ENCODE measurements at places on chromosomes 2 and 18.

GRCh38 chr18:12803069-12803936 lies 80.7 kb downstream of the PTPN2 start:
- DNase-seq = no peak

- DNase-seq = no peak
These were observed 96.8 kb downstream of the TAF4B start for GRCh38 chr18:26322890-26323653.

DNA sequence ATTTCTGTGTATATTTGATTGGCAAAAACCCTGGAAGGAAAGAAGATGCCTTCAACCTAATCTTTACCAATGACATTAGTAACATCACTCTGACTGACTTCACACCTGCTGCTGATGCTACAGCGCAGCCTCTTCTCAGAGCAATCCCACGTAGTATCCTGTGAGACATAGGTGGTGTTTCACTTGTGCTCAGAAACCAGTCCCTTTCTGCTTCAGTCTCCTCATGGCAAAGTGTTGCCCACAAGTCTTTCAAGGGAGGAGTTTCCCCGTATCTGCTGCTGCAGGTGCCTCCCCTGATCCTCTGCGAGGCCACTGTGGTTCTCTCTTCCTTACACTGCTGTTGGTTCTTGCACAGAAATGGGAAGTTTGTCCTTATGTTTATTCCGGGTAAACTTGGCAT lies 433.2 kb upstream of the TNP1 start:
- no peak for DNase-seq

- no peak for DNase-seq
These were observed 54.6 kb downstream of the GREB1 start for GRCh38 chr2:11588228-11589110.

GRCh38 chr18:74451148-74451547 lies 6.0 kb downstream of the DIPK1C start:
- DNase-seq = no peak

DNA sequence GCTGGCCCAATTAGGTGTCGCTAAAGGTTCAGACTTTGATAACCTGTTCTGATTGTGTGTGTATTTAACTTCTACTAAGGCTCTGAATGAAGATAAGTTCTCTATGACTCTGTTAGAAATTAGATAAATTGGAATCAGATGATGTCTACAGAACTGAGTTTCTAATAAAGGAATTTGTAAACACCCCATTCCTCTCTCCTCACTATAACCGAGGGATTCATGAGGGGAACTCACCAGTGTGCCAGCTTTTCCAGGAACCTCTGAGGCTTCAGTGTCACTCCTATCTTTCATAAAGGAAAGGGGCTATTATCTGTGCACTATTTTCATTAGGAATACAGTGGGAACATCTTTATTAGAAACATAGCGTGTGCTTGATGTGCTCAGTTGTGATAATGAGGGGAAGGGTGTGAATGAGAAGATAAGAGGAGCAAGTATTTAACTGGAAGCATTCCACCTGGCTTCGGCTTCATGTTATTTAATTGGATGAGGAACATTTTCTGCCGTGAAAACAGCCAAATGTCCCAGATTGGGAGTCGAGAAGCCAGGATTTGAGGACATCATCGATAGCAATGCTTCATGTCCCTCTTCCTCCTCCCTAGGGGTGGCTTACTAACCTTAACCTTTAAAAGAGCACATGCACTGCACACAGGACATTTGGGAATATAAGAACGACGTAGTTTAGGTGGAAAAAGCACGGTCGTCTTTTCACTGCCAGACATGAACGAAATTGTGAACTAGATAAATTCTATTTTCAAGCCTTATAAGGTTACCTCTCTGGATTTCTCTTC lies 84.8 kb upstream of the TCF4 start:
- no peak for DNase-seq

- no peak for DNase-seq
These were observed 226.9 kb upstream of the TNP1 start for GRCh38 chr2:217086718-217087117.

GRCh38 chr2:77484026-77484425 lies 38.1 kb downstream of the LRRTM4 start:
- DNase-seq = no peak

DNA sequence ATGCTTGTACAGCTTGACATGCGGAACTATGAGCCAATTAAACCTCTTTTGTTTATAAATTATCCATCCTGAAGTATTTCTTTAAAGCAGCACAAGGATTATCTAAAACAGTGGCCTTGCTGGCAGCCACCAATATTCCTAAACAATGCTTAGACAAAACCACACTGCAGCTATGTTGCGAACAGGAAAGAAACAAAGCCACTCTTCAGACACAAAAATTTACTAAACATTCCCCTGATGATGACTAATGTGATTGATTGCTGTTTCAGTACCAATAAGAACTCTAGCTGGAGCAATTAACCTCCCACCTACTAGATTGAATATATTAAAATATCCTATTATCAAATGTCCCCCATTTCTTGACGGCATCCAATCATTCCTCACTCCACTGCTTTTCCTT lies 325.8 kb upstream of the REG3G start:
- no peak for DNase-seq

- DNase-seq = no peak
These were observed 76.9 kb downstream of the TTC21B start for GRCh38 chr2:165876712-165877111.

GRCh38 chr2:12120281-12121150 lies 374.1 kb downstream of the LPIN1 start:
- DNase-seq = no peak

DNA sequence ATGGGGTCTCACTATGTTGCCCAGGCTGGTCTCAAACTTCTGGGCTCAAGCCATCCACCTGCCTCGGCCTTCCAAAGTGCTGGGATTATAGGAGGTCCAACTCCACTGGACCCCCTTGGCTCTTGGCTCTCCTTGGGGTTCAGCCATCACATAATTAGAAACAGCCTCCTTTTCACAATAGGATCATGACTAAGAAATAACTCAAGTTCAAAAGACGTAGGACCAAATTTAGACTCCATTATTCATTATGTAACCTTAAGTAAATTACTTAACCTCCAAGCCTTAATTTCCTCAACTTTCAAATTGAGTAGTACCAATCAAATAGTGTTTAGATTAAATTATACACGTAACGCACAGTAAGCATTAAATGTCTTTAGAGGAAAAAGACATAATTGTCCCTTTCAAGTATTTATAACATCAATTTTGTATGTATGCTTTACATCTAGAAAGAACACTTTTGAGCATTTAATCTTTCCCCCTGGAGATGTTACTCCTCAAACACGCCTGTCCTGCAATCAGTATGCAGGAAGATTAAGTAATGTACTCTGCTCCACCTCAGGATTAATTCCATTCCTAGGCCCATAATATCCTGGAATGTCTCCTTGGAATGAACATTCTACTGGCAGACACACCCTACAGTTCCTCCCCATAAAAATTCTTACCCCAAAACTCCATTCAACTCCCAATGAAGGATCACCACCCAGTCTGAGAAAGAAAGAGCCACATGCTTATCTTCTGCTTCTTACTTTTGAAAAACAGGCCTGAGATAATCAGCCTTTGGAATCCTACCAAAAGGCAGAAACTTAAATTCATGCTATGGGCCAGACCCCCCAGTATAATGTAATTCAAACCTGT lies 49.1 kb downstream of the COBLL1 start:
- no peak for DNase-seq

DNA sequence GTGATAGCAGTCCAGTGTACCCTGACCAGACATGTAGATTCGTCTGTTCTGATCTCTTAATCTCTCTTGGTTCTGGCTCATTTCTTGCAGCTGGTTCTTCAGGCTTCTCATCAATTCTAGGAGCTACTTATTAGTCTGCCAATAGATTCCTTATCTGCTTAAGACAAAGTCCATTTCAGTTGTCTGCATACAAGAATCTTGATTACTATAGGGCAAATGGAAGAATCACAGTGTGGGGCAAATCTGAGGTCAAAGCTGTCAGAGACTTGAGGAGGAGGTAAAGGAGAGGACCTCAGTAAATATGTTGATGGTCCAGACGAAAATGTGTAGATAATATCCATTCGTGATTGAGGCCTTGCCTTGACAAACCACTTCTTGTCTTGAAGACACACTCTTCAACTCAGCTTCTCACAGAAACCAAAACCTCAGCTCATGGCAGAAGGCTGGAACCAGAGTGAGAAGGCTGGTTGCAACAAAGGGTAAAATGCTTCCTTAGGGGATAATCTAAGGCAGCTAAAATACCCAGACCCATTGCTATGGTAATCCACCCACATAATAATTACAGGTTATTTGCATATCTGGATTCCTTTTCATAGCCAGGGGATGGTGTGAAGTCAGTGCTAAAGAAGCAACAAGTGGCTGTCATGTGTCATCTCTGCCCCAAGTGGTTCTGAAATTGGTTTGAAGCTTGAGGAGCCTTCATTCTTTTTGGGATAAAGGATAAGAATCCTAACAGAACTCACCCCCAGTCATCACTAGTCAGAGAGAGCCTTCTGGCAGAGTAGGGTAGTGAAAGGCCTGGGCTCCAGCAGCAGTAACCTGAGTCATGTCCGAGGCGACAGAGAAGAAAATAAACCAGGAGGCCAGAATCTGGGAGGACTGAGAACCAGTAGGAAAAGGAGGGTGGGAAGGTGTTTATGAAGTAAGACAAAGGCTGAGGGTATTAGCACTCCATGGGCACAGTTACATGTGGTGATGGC lies 29.2 kb upstream of the PELI1 start:
- DNase-seq = no peak

- DNase-seq = no peak
These were observed 780.0 kb downstream of the CNTNAP5 start for GRCh38 chr2:124805060-124805459.

DNA sequence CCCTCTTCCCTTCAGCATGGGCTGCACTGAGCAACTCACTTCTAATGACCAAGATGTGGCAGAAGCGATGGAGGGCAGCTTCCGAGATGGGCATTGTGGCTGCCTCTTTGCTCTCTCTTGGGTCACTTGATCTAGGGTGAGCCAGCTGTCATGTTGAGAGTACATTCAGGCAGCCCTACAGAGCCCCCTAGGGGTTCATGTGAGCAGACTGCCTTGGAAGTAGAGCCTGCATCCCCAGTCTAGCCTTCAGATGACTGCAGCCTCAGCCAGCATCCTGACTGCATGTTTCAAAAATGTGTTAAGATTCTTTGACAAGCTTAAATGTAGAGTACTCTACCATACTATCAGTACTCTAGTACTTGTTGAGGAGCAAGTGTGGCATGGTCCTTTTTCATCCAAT lies 143.9 kb downstream of the NCK2 start:
- no peak for DNase-seq

- no peak for DNase-seq
These were observed 36.0 kb downstream of the MRPL33 start for GRCh38 chr2:27807476-27807875.

- no peak for DNase-seq
These were observed 31.0 kb downstream of the THSD7B start for GRCh38 chr2:136796339-136796738.

DNA sequence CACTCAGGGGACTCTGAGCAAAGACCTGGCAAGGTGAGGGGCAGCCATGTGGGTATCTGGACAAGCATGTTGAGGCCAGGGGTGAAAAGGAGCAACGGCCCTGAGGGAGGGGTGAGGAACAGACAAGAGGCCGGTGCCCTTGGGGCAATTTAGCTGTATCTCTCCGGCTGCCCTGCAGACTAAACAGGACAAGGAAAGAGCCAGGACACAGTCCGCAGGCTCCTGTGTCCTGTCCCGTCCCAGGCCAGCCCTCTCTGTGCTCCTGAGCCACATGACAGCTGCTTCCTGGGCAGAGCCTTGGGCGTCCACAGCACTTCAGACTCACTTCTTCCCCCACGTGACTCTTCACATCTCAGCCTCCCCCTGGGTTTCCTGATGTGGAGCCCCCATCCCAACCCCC lies 206.1 kb downstream of the KLHL29 start:
- no peak for DNase-seq

DNA sequence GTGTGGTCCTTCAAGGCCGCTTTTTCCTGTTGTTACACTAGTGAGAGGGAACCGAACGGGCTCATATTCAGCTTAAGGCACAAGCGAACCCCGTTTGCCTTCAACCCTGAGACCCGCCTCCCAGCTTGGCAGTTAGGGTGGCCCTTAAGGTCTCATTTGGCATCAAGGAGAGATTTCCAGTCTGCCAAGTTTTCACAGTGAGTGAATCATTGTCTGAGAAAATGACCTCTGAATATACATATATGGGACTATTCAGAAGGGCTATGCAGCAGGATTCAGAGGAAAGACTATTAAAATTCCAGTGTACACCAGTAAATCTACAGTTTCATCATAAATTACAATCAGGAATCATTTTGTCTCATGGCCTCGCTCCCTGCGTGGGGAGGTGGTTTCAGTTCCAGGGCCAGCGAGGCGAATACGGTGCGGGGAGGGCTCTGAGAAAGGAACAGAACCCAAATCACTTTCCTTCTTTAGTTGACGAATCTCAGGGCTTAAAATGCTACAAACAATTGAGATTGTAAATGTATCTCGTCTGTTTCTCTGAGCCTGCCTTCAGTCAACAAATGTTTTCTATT lies 231.4 kb downstream of the FAM210A start:
- no peak for DNase-seq

DNA sequence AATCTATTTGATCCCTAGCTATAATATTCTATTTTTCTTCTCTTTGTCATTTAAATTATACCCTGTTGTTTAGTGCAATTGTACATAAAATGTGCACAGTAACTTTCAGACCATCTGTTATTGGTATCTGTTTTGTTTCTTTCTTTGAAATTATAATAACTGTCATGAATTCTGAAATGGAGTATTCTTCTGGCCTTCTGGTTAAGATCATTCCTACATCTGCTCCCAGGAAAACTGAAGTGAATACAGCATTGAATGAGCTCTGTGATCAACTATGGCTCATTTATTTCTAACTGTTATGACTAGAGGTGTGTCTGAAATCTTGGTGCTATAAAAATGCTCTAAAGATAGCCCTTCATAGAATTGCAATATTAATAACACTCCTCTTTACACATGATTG lies 788.4 kb upstream of the TMEFF2 start:
- DNase-seq = no peak

DNA sequence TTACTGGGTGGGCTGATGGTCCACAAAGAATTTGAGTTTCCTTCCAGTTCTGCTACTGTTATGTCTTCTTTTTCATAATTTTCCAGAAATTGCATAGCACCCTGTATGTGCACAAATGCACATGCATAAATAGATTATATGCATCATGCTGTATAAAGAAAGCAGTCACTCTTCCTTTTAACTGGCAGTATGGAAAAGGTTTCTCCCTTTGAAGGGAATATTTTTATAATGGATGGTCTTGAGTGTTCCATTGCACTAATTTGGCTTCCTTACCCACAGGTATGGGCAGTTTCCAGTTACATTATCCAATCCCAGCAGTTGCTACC lies 154.4 kb downstream of the NAPG start:
- DNase-seq = no peak

- no peak for DNase-seq
These were observed 43.3 kb downstream of the LRRFIP1 start for GRCh38 chr2:237670641-237671040.

GRCh38 chr2:129011466-129012061 lies 692.9 kb upstream of the HS6ST1 start:
- DNase-seq = no peak

DNA sequence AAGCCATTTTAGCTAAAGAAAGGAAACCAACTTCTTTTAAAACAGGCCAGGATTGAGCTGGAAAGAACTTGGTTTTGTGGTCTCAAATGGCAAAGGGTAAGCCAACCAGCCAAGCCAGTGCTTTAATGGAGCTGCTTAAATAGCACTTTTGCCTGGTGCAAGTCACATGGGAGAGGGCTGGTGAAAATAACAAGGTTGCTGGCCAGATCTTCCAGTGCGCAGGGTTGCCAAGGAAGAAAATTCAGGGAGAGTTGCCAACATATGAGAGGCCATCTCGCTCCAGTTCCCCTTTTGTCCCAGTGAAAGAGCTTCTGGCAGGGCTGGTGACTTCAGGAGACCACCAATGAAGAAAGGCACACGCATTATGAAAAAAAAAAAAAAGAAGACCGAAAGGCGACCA lies 57.3 kb downstream of the IRS1 start:
- no peak for DNase-seq

- no peak for DNase-seq
These were observed 181.5 kb downstream of the EN1 start for GRCh38 chr2:118665784-118666529.
